ENCODE measurements at places on chromosomes 12 and 14. TPM values are rescaled to one million over a fixed set of nuclear protein-coding genes. Genes with fewer than 3 reads are reported as not detected.
A peak's percentile ranks its signal among the peaks of the same experiment; 100 is the strongest.

The ADCY6 gene
- 0.18 TPM for total RNA-seq

DNA sequence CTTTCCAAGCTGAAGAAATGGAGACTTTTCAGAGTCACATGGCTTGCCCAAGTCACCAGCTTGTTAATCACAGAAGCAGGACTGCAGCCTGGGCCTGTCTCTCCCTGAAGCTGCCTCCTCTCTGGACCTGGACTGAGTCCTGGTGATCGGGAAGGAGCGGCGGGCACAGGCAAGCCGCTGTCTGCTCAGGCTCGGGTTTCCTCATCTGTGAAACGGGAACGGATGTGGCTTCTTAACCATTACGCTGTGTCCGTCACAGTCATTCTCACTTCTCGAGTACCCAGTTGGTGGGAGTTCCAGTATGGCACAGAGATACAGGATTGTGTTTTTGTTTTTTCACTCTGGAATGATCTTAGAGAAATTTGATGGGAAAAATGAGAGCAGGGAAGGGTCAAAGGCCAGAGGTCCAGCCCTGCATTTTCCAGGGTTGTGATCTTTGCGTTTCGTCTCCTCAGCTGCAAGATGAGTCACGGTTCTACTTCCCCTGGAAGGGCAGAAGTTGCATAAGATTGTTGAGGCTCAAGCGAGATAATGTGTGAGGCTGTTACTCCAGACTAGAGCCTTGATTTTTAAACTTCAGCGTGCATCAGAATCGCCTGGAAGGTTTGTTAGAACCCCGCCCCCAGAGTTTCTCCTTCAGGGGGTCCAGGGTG, 7.6 kb upstream of the LRTM2 start:
- H3K36me3 ChIP-seq: no peaks in the 10 kb centered on the region
- H3K4me1 ChIP-seq: no peaks in the 10 kb centered on the region
- H3K27ac ChIP-seq: no peak overlapping the region
- no peak overlapping the region for H3K4me3 ChIP-seq
- no peak for DNase-seq
- H3K27me3 ChIP-seq: peaks cover 3% of the 10 kb centered on the region

The CLEC9A gene
- not detected for total RNA-seq

- H3K27ac ChIP-seq: peak overlapping the region; percentile 94
- no peaks in the 10 kb centered on the region for H3K27me3 ChIP-seq
- DNase-seq: no peak
- H3K4me1 ChIP-seq: peaks cover 52% of the 10 kb centered on the region
Observed at GRCh38 chr12:88036353-88036965, 7.3 kb upstream of the C12orf50 start.

DNA sequence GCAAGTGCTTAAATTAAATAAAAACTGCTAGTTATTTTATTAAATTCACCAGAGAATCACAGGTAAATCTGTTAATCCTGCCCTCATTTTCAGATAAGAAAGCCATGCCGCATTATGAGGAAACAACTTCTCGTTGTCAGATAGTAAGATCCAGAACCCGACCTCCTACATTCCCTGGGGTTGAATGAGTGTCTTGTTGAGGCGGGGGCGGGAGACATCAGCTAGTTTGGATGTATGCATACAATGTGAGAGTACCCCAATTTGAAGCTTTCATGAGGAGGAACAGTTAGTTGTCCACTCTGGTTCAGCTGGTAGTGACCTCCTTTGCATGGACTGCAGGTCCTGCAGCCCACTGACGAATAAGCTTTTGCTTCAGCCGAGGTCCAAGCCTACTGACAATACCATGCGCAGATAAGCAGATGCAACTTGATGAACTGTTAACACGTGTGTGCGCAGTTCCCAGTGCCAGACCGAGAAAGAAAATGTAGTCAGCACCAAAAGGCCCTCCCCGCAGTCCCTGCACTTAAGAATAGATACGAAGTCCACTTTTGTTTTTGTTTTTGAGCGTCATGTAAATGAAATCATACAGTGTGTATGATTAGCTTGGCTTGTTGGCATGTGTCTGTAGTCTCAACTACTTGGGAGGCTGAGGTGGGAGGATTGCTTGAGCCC, 34.9 kb downstream of the EVL start:
- H3K27ac ChIP-seq: peak overlapping the region; percentile 84
- peaks cover 77% of the 10 kb centered on the region for H3K4me1 ChIP-seq
- peaks cover 73% of the 10 kb centered on the region for H3K36me3 ChIP-seq
- no peak for DNase-seq

The NRL gene
- total RNA-seq: 1.8 TPM

DNA sequence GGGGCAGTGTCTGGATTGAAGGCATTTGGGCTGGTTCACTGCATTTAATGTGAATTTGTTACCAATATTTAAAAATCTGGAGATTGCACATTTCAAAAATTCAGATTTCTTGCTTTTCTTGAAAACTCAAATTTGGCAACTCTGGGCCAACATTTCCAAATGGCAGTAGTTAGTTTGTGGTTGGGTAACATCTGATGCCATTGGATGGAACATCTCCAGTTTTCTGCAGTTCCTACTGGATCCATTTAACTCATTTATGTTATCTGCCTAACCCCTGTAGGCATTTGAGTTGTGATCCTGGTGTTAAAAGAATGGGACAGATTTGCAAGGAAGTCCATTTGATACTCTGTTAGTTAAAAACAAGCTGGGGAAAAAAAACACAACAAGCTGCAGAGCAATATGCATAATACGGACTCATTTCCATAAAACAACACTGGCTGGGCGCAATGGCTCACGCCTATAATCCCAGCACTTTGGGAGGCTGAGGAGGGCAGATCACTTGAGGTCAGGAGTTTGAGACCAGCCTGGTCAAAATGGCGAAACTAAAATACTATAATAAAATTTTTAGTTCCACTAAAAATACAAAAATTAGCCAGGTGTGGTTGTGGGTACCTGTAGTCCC, 7.9 kb downstream of the EIF2B2 start:
- H3K4me1 ChIP-seq: peaks cover 34% of the 10 kb centered on the region
- peak overlapping the region; percentile 78 for H3K27ac ChIP-seq
- no peak overlapping the region for H3K4me3 ChIP-seq
- H3K27me3 ChIP-seq: no peaks in the 10 kb centered on the region
- no peak for DNase-seq

The NANOG gene
- not detected for total RNA-seq

- no peak for DNase-seq
- peaks cover 7% of the 10 kb centered on the region for H3K4me1 ChIP-seq
- H3K27ac ChIP-seq: peak overlapping the region; percentile 0
- H3K4me3 ChIP-seq: no peak overlapping the region
- no peaks in the 10 kb centered on the region for H3K27me3 ChIP-seq
Observed at GRCh38 chr12:120474616-120474960, 5.0 kb upstream of the SRSF9 start.

DNA sequence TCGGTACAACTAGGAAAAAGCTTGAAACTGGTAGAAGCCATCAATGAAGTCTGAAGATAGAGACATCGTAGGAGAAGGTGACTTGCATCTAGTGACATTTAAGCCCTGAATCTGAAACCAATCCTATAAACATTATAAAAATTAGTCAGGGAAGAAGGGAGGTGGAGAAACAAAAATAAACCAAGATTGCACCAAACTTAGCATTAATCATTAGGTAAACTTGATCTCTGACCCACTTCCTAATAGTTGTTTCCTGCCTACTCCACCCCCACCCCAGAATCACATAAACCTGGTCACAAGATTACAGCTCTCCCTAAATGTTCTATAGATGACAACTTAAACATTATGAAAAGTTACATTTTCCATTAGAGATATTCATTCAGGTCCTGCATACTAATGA, 40.4 kb downstream of the TSPAN19 start:
- DNase-seq: no peak
- H3K4me3 ChIP-seq: no peak overlapping the region
- no peaks in the 10 kb centered on the region for H3K36me3 ChIP-seq
- no peak overlapping the region for H3K27ac ChIP-seq

The SSPN gene
- not detected for total RNA-seq

DNA sequence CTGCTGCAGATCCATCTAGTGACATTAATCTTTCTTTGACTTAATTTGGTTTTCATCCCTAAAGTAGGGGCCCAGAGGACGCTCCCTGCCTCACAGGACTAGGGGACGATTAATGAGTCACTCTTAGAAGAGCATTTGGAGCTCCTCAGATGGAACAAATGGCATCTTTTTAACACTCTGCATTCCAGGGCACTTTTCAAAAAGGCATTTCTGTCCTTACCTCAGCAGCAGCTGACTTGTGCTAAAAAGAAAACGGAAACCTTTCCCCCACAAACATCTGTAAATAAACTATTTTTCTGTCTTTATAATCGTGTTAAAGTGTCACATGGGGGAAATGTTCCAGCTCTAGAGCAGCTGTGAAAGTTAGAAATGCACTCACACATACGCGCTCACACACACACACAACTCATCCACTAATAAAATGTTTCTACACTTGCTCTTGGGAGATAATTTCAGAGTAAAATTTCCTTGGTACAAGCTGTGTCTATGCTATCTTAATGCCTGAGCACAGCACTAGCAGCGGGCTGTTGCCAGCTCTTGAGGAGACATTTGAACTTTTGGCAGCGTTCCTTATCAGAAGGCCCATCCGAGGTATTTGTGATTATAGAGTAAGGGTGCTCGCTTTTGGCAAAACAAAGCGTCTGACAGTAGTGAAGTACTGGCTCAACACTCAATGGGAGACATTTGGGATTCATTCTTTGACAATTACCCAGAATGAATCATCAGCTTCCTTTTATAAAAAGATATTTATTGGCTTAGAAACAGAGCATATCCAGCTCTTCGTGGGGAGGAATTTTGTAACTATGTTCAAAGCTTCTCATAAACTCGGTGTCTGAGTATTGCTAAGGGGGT, 141.3 kb downstream of the PLXNC1 start:
- H3K4me3 ChIP-seq: no peak overlapping the region
- H3K27ac ChIP-seq: no peak overlapping the region
- no peaks in the 10 kb centered on the region for H3K27me3 ChIP-seq

DNA sequence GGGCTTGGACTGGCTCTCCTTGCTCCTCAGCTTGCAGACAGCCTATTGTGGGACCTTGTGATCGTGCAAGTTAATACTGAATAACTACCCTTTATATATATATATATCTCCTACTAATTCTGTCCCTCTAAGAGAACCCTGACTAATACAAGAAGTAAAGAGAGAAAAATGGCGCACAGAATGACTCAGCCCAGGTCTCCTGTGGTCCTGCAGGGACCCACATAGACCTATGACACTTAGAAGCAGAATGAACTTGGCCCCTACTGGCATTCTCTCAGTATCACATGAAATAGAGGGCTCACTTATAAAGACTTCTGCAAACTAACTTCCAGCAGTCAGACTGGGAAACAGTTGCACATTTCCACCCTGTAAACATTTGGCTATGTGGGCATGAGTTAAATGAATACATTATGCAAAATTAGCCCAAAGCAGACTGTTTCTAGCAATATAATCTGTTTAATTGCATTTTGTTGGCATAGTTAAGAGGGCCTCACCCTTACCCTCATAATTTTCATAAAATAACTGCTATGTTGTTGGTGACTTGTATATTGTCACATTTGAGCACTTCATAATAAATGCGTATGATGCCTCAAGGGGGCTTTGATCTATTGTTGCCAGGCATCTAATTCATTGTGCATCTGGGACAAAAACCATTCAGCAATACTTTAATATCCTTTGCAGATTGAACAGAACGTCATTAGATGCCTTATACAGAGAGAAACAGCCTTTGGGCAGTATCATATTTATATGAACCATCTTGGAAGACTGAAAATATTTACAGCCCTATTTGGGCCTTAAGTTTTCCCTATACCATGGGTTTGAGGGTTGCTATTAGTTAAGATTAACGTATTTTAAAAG, 349.7 kb upstream of the DIO2 start:
- no peaks in the 10 kb centered on the region for H3K27me3 ChIP-seq
- no peak overlapping the region for H3K27ac ChIP-seq
- H3K4me3 ChIP-seq: no peak overlapping the region

Data from activated naive CD8-positive, alpha-beta T cell treated with anti-CD3 and anti-CD28 coated beads for 36 hours (primary cell).